ENCODE measurements at places on chromosomes 5 and 9.

- DNase-seq = no peak
Measured at GRCh38 chr9:94507531-94508258, 47.2 kb upstream of the PCAT7 start.

DNA sequence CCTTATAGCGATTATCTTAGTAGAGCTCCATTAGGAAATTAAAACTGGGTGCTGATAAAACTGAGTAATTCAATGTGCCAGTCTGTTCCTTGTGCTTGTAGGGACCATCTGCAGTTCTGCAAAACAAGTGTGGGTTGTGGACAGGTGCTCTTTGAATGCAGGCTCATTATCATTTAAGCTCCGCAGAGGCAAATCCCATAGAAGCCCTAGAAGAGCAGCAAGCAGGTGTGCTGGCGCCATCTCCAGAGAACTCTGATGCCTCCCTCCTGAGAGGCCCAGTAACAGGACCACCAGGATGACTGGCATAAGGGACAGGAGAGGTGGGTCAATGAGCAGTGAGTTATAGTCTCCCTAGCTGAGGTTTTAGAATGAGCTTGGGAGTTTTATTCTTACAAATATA, 1342.4 kb upstream of the DMAC1 start:
- no peak for DNase-seq

DNA sequence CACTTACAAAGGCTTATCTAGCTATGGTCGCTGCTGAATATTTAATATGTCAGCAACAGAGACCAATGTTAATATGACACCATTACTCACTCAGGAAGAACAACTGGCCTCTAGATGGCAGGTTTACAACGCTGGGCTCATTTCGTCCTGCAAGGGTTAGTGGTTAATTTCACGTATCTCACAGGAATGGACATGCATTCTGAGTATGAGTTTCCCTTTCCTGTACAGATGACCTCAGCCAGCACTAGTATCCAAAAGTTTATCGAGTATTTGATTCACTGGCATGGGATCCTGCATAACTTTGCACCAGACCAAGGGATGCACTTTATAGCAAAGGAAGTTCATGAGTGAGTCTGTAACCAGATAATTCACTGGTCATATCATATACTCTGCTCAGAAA, 8.7 kb upstream of the TRPC7 start:
- no peak for DNase-seq

DNA sequence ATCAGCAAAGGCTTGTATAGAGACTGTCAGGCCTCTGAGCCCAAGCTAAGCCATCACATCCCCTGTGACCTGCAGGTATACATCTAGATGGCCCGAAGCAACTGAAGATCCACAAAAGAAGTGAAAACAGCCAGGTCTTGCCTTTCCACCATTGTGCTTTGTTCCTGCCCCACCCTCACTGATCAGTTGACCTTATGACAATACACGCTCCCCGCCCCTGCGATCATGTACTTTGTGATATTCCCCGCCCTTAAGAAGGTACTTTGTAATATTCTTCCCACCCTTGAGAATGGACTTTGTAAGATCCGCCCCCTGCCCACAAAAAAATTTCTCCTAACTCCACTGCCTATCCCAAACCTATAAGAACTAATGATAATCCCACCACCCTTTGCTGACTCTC, 18.6 kb upstream of the NPM1 start:
- no peak for DNase-seq

DNA sequence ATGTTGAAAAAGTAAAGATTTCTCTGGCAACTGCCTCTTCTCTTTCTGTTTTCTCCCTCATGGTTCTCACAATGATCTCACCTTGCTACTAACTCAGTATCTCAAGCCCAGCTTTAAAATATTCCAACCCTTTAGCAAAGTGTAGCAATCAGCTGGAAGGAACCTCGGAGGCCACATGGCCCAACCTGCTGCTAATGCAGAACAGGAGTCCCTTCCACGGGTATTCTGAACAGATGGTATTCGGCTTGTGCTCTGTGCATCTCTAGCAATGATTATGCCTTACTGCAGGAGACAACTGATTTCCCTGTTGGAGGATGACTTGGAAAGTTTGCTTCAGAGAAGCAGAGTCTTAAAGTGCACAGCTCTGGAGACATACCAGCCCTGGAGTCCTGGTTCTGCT, 151.8 kb upstream of the PPP1R2B start:
- DNase-seq = no peak

DNA sequence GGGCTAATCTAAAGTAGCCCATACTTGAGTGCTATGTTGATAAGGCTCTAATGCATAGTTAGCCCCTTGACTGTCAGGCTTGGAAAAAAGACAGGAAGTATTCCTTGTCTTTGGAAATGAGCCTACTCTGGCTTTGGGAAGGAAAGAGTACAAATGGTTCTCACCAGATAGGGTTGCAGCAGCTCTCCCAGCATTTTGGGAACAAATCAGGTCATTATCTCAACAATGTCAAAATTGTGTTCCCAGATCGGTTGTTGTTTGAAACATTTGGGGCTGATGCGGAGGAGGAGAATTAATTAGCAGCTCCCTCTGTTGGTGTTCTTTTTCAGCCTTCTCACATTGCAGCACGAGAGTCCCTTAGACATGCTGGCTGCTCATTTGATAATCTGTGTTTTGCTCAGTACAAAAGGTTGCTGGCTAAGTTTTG, 294.7 kb upstream of the DMRT1 start:
- no peak for DNase-seq
